ENCODE measurements at places on chromosomes 13 and 19.

DNA sequence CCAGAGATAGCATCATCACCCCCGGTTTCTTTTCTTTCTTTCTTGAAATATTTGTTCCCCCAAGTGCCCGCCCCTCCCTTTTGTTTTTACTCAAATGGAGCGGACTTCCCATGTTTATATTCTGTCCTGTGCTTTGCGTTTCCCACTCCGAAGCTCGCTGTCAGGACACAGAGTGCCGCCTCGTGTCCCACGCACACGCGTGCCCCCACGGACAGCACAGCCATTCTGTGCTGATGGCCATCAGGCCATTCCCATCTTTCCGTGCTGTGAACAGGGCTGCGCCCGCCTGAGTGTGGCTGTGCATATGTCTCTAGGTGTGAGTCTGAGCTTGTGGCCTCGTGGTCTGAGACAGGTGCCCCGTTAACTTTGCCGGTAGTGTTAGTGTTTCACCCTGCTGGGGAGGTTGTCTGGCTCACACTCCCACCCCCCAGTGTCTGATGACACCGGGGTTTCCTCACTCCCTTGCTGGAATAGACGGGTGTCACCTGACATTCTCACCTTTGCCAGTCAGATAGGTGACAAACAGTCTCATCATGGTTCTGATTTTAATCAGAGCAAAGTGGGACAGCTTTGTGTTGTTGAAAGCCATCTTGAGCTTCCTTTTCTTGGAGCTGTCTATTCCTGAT is 6.9 kb downstream of the PAK4 start:
- no peak for DNase-seq

DNA sequence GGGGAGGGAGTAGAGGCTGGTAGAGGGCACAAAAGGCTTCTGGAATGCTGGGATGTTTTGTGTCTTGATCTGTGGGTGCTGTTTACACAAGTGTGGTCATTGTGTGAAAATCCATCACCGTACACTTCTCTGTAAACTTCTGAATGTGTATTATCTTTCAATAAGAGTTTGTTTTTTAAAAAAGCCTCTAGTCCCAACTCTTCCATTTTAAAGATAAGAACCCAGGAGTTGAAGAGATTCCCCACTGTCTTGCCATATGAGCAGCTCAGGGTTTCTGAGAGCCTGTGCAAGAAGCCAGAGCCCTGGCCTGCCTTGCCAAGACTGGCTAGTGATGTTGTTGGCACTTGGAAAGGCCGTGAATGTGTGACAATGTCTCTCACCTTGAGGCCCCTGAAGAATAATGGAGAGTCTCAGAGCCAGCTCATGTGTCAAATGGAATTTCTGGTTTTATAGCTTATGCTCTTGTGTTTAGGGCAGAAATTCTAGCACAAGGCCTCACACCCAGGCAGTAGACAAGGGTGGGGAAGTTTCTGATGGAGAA is 57.5 kb upstream of the NPAS1 start:
- no peak for DNase-seq

- no peak for DNase-seq
These were observed 16.5 kb upstream of the SPACA6 start for GRCh38 chr19:51676566-51677083.

DNA sequence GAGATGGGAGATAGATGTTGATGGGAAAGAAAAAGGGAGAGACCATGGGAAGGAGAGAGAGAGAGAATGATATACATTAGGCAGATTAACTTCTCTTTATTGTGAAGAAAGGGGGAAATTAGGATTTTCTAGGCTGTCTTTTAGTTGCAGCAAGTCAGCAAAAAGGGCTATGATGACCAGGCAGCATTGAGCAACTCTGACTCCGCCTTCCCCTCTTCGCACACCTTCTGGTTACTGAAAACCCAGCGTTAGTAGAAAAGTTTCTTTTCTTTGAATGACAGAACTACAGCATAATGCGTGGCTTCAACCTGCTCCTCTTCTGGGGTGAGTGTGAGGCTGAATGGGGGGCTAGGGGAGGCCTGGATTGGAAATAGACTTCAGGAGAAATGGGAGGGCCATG is at the start of gene ADGRE1:
Gene ADGRE1 (plus strand): TSS at position 264 of the 400 bp plus-strand sequence. CDS start 30 bp downstream, at position 294.
- no peak for DNase-seq

DNA sequence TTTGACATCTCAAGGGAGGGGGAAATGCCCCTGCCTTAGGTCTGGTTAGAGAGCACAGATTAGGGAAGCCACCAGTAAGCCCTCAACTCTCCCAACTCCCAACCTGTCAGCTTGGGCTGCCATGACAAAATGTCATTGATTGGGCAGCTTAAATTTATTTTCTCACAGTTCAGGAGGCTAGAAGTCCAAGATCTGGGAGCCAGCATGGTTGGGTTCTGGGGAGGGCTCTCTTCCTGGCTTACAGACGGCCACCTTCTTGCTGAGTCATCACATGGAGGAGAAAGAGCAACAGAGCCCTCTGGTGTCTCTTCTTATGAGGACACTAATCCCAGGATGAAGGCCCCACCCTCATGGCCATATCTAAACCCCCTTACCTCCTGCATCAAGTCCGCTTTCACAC is 24.2 kb downstream of the C19orf12 start:
- DNase-seq, result no peak

GRCh38 chr13:107846642-107847041 is 368.7 kb downstream of the LIG4 start:
- DNase-seq, result no peak
